ENCODE measurements at places on chromosomes 12 and 14. TPM values are rescaled to one million over a fixed set of nuclear protein-coding genes. Genes with fewer than 3 reads are reported as not detected.
A peak's percentile ranks its signal among the peaks of the same experiment; 100 is the strongest.

DNA sequence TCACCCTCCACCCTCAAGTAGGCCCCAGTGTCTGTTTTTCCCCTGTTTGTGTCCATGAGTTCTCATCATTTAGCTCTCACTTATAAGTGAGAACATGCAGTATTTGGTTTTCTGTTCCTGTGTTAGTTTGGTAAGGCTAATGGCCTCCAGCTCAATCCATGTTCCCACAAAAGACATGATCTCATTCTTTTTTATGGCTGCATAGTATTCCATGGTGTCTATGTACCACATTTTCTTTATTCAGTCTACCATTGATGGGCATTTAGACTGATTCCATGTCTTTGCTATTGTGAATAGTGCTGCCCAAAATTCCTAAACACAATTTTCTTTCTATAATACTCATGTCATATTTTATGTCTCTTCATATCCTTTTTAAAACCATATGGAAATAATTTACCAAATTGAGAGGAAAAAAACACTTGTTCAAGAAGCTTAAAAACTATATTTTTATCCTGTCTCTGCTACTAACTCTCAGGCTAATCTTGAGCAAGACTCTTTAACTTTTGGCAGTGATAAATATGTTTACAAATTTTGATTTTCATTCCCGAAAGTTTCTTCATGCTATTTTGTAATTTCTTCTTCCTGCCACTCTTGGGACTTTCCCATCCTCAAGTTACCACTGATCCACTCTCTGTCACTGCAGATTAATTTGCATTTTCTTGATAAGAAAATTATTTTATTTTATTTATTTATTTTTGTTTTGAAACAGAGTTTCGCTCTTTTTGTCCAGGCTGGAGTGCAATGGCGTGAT, 28.0 kb upstream of the OSBPL8 start:
- no peaks in the 10 kb centered on the region for H3K27me3 ChIP-seq
- DNase-seq: no peak
- H3K4me1 ChIP-seq: no peaks in the 10 kb centered on the region
- H3K36me3 ChIP-seq: no peaks in the 10 kb centered on the region
- H3K4me3 ChIP-seq: no peak overlapping the region
- H3K27ac ChIP-seq: no peak overlapping the region

DNA sequence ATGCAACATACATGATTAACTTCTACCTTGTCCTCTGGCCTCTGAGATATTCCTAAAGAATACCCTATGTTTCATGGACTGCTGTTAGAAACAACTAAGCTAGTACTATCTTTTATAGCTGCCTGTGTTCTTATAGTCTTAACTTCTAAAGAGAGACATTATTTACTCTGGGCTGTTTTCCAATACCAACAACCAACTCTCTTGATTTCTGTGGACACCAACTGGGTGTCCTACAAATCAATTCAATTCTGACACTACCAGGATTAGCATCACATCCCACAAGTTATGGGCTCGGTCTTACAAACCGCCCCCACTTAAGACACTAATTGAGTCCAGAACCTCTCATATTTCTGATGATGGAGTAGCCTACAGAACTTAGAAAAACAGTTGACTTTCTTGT, 8.3 kb downstream of the XPOT start:
- H3K4me1 ChIP-seq: peaks cover 8% of the 10 kb centered on the region
- H3K36me3 ChIP-seq: peaks cover 60% of the 10 kb centered on the region
- no peak overlapping the region for H3K4me3 ChIP-seq
- no peaks in the 10 kb centered on the region for H3K27me3 ChIP-seq

DNA sequence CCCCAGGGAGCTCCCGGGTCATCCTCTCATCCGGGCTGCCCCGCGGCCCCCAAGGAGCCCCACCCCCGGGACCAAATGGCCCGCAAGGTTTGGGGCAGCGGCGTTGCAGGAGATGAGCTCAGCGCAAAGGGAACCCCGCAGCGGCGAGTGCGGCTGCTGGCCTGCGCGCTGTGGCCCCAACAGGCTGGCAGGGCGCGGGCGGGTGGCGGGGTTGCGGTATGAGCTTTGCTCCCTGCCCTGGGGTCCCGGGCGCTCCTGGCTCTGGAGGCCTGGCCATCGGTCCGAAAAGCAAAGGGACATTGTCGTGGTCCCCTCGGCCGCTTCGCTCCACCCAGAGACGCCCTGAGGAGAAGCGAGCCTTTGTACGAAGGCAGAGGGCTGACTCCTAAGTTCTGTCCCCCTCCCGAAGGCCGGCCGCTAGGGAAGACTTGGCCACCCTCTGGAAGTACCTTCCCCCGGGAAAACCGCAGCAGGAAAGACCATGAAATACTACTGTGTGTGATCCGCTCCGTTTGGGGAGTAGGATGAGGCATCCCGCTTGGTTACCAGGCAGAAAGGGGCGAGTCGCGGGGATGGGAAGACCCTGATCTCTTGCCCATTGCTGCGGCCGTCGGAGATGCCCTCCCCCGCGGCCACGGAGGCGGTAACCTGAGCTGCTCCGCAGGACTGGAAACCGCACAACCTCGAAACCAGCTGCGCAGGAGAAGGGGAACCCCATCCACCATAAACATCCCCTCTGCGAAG, 620 bp upstream of the NID2 start:
- no peaks in the 10 kb centered on the region for H3K36me3 ChIP-seq
- peak; percentile 59 for DNase-seq
- no peak overlapping the region for H3K27ac ChIP-seq
- H3K27me3 ChIP-seq: peaks cover 63% of the 10 kb centered on the region
- peaks cover 18% of the 10 kb centered on the region for H3K4me1 ChIP-seq
- peak overlapping the region; percentile 77 for H3K4me3 ChIP-seq

DNA sequence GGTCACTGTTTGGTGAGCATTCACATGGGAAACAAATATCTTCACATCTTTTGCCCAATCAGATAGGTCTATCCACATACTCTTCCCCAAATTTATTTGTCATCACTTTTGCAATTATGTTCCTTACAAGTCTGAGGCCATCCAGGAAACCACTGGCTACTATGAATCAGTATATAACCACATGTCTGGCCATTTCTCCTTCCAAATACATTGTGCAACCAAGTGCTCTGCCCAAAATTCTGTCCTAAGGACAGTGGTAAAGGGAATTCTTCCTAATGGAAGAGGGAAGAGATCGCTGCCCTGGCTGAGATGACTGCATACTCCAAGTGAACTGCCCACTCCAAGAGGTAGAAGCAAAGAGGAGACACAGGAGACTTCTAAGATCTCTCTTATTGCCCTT, 148.9 kb upstream of the MAX start:
- DNase-seq: no peak
- H3K27me3 ChIP-seq: no peaks in the 10 kb centered on the region
- no peak overlapping the region for H3K27ac ChIP-seq
- H3K36me3 ChIP-seq: peaks cover 6% of the 10 kb centered on the region

GRCh38 chr14:101624536-101624935, 63.2 kb downstream of the DIO3 start:
- H3K27me3 ChIP-seq: peaks cover 14% of the 10 kb centered on the region
- no peak overlapping the region for H3K4me3 ChIP-seq
- H3K36me3 ChIP-seq: no peaks in the 10 kb centered on the region
- H3K27ac ChIP-seq: no peak overlapping the region

GRCh38 chr14:98798099-98798498, 473.9 kb downstream of the BCL11B start:
- H3K4me3 ChIP-seq: no peak overlapping the region
- 0 out of 2 replicates have a peak, but pooled peaks cover 3% of the 10 kb centered on the region for H3K4me1 ChIP-seq
- no peak for DNase-seq
- peaks cover 14% of the 10 kb centered on the region for H3K36me3 ChIP-seq
- no peaks in the 10 kb centered on the region for H3K27me3 ChIP-seq

GRCh38 chr12:89665556-89665955, 43.1 kb downstream of the ATP2B1 start:
- H3K4me1 ChIP-seq: peaks cover under 1% of the 10 kb centered on the region
- no peak overlapping the region for H3K27ac ChIP-seq
- H3K36me3 ChIP-seq: no peaks in the 10 kb centered on the region
- no peak for DNase-seq

GRCh38 chr14:36455241-36455627, 64.8 kb downstream of the NKX2-1 start:
- no peaks in the 10 kb centered on the region for H3K36me3 ChIP-seq
- no peak for DNase-seq
- peaks cover 34% of the 10 kb centered on the region for H3K27me3 ChIP-seq

- no peaks in the 10 kb centered on the region for H3K27me3 ChIP-seq
- H3K27ac ChIP-seq: no peak overlapping the region
- H3K36me3 ChIP-seq: peaks cover 5% of the 10 kb centered on the region
- H3K4me3 ChIP-seq: no peak overlapping the region
- DNase-seq: no peak
- no peaks in the 10 kb centered on the region for H3K4me1 ChIP-seq
Measured at GRCh38 chr12:8667270-8667669, 4.6 kb upstream of the MFAP5 start.

- DNase-seq: no peak
- H3K27ac ChIP-seq: no peak overlapping the region
- H3K36me3 ChIP-seq: peaks cover 21% of the 10 kb centered on the region
- H3K27me3 ChIP-seq: peaks cover 6% of the 10 kb centered on the region
- H3K4me1 ChIP-seq: no peaks in the 10 kb centered on the region
- H3K4me3 ChIP-seq: no peak overlapping the region
Measured at GRCh38 chr12:449203-449602, 10.5 kb upstream of the B4GALNT3 start.

DNA sequence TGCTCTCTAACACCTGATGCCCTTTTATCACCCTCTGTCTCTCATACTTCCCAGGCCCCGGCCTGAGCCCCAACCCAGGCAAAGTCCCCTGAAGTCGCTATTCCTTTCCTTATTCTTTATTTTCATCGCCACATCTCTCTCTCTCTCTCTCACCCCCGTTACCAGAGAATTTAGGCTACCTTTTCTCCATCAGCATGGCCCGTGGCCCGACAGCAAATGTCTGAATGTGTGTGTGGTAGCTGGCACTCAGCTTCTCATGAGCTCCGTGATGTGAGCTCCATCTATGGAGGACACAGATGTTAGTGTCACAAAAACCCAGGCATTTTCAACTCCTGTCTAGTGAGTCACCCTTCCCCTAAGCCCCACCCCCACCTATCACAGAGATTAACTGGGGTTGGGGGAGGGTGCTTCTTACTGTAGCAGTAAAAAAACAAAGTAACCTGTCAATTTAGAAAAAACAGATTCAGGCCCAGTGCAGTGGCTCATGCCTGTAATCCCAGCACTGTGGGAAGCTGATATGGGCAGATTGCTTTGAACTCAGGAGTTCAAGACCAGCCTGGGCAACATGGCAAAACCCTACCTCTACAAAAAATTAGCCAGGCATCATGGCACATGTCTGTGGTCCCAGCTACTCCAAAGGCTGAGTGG, 53.8 kb downstream of the VCPKMT start:
- DNase-seq: no peak
- H3K4me3 ChIP-seq: no peak overlapping the region
- peak overlapping the region; percentile 95 for H3K27ac ChIP-seq
- H3K4me1 ChIP-seq: peaks cover 32% of the 10 kb centered on the region
- no peaks in the 10 kb centered on the region for H3K27me3 ChIP-seq
- H3K36me3 ChIP-seq: no peaks in the 10 kb centered on the region

The RTL1 gene
- total RNA-seq: 0.07 TPM

The MRPL52 gene
- total RNA-seq: 200 TPM

The PTPRB gene
- 3.3 TPM for total RNA-seq

The CACNA2D4 gene
- 0.46 TPM for total RNA-seq
